ENCODE measurements at places on chromosomes 2 and 18. TPM values are rescaled to one million over a fixed set of nuclear protein-coding genes. Genes with fewer than 3 reads are reported as not detected.

Gene SNORC
- 4.7 TPM for total RNA-seq

Gene FOXD4L1
- not detected for total RNA-seq

- DNase-seq = no peak
Observed at GRCh38 chr2:241211276-241211675, 22.8 kb downstream of the ANO7 start.

GRCh38 chr2:171210864-171211431 lies 50.3 kb upstream of the TLK1 start:
- no peak for DNase-seq
